Activated CD8-positive, alpha-beta memory T cell treated with anti-CD3 and anti-CD28 coated beads for 24 hours (primary cell): ENCODE measurements at places on chromosomes 16 and 17.

GRCh38 chr17:76848670-76849069 is 19.5 kb upstream of the MGAT5B start:
- DNase-seq, result no peak

DNA sequence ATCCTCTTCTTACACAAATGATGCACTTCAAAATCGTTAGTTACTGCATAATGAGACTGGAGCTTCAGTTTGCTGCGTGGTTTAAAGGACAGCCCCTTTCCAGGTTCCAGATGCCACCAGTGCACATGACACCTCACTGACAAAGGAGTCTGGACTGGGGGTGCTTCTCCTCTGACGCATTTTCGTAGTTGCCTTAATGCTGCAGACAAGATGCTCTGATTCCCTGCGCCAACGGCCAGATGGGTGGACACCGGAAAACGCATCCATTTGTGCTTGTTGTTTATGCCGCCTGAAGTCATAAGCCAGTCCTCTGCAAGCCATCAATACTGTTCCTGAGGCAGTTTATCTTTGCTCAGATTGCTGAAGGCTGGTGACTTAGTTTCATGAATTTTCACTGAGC is 16.0 kb downstream of the FBXO31 start:
- no peak for DNase-seq

GRCh38 chr16:4306470-4307214 is 9.2 kb upstream of the GLIS2 start:
- peak; percentile 72 for DNase-seq

DNA sequence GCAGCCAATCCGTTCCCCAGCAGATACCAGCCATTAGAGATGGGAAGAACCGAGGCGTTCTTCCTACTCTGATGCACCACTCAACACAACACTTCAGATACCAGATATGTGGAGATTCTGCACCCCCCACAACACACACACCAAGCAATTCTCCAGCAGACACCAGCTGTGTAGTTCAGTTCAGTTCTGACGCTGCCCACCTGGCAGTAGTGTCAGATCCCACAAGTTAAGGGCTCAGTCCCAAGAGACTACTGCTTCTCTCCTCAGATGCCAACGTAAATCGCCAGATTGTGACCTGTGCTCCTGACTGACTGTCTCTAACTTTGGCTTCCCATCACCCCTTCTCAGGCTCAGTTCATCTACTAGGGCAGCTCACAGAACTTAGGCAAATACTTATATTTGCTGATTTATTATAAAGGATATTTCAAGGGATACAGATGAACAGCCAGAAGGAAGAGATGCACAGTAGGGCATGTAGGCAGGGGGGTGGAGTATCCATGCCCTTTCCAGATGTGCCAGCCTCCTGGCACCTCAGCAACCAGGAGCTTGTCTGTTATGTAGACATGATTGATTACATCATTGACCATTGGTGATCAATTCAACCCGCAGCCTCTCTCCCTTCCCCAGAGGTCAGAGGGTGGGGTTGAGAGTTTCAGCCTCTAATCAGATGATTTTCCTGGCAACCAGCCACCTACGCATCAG is 110.6 kb downstream of the PRKCA start:
- no peak for DNase-seq

GRCh38 chr17:29349409-29349808 is 40.8 kb upstream of the TAOK1 start:
- peak; percentile 5 for DNase-seq
